Heart left ventricle (tissue), 16 donors: ENCODE measurements at places on chromosomes 1 and 21. TPM values are rescaled to one million over a fixed set of nuclear protein-coding genes. Genes with fewer than 3 reads are reported as not detected.
A peak's percentile ranks its signal among the peaks of the same experiment; 100 is the strongest.

Gene ATAD3B
- 11.0 TPM for polyA plus RNA-seq

- no peak for DNase-seq
These were observed 360.3 kb downstream of the NTNG1 start for GRCh38 chr1:107501081-107501605.

GRCh38 chr1:207882692-207883091 lies 28.2 kb downstream of the CD34 start:
- DNase-seq = no peak

Gene PLEKHG5
- polyA plus RNA-seq = 18.5 TPM

Gene MCOLN2
- polyA plus RNA-seq = not detected

GRCh38 chr1:151327903-151328674 lies 873 bp upstream of the PI4KB start:
- peak; percentile 25 for DNase-seq

DNA sequence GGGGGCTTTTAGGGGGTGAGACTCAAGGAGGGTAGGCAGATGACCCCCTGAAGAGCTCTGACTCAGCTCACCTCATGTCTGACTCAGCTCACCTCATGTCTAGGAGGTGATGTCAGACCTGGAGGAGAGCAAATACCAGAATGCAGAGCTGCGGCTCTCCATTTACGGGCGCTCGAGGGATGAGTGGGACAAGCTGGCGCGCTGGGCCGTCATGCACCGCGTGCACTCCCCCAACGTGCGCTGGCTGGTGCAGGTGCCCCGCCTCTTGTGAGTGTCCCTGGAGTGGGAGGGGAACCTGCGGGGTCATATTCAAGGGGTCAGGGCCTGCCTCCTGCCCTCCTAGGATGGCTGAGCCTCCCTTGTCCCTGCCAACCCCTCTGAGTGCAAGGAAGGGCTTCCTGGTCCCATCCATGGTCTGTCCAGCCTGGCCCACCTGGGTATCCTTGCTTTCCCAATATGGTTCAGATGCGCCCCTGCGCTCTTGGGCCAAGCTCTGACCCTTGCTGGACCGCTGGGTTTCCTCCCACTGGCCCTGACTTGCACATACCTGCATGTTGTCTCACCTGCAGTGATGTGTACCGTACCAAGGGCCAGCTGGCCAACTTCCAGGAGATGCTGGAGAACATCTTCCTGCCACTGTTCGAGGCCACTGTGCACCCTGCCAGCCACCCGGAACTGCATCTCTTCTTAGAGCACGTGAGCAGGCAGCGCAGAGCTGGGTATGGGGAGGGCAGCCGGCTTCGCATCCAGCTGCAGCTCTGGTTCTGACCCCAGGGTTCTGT lies 9.1 kb downstream of the AMPD2 start:
- no peak for DNase-seq

Gene GPR3
- polyA plus RNA-seq = 3.7 TPM

Gene ARTN
- polyA plus RNA-seq = 0.07 TPM

- no peak for DNase-seq
These were observed 32.8 kb downstream of the LHX4 start for GRCh38 chr1:180262628-180263488.

Gene GSTM1
- 0.10 TPM for polyA plus RNA-seq

Gene SERPINC1
- 0.15 TPM for polyA plus RNA-seq

DNA sequence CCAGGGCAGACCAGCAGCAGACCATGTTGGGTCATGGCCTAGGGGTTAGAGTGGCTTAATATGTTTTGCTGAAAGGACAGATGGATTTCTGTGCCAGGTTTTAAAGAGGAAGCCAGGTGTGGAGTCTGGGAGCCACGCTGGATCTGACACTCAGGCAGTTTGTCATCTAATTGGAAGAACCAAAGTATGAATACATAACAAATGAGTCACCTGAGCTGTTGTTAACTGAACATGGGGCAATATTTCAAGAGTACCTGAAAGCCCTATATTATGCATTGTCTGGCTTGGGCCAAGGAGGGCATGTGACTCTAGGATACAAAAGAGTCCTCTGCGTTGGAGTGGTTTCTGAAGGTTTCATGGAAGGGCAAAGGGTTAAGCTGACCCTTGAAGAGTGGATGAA lies 70.6 kb downstream of the LMO4 start:
- DNase-seq = no peak

DNA sequence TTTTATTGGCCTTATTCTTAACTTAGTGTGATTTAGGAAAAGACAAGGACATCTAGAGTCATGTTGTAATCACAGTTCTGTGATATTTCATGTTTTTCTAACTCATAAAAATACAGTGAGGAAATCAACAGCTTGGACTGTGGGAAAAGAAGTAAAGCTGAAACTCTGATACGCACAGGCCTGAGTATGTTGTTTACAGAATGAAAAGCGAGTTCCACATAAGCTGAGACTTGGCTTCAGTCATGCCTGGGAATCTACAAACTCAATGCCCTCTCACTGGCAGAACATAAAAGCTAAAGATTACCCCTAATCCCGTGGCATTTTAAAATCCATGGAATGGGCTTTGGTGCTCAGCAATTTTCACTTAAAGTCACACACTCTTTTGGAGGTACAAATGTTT lies 23.6 kb upstream of the ATP5PO start:
- no peak for DNase-seq

Gene E2F2
- 0.04 TPM for polyA plus RNA-seq

Gene TCP10L
- polyA plus RNA-seq = 1.9 TPM

GRCh38 chr1:245200146-245200545 lies 45.4 kb downstream of the KIF26B start:
- DNase-seq = no peak

GRCh38 chr1:76038287-76039004 lies 36.1 kb upstream of the ST6GALNAC3 start:
- no peak for DNase-seq

DNA sequence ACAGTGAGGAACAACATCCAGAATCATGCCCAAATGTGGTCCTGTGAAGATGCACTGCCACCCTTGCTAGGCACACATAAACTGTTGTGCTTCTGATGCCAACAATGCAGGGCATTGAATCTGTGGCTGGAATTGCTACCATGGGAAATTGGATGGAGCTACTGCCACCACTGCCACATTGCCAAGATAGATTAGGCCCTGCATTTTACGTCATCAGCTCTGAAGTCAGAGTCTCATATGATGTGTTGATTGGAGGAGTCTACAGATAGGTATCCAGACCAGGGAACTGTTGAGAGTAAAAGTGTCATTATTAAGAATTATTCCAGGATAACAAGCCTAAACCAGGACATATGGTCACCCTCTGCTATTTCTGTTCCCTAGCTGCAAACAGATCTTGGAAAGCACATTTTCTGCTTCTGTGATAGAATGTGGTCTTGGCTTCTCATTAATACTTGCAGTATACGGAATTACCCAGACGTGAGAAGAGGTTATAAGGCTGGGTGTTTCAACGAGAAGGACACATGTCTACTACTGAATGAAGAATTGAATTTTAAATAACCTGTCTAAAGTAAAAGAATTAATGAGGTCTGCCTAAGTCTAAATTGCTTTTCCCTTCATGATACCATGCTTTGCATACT lies 106.6 kb downstream of the TNNI3K start:
- peak; percentile 49 for DNase-seq

- no peak for DNase-seq
These were observed 3.4 kb upstream of the GPR89B start for GRCh38 chr1:147924813-147925212.

Gene C4BPA
- not detected for polyA plus RNA-seq

GRCh38 chr1:218665221-218665620 lies 320.1 kb downstream of the TGFB2 start:
- DNase-seq = peak; percentile 71

DNA sequence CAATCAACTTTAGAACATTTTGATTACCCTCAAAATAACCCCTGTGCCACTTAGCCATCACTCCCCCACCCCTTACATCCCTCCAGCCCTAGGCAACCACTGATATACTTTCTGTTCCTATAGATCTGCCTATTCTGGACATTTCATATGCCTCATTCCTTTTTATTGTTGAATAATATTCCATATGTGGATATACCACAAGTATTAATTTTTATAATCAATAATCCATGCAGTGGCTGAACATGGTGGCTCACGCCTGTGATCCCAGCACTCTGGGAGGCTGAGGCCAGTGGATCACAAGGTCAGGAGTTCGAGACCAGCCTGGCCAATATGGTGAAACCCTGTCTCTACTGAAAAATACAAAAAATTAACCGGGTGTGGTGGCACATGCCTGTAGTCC lies 20.1 kb upstream of the MED18 start:
- no peak for DNase-seq

Gene PAQR7
- 1.7 TPM for polyA plus RNA-seq

- no peak for DNase-seq
These were observed 237.6 kb upstream of the SGIP1 start for GRCh38 chr1:66296370-66296769.

DNA sequence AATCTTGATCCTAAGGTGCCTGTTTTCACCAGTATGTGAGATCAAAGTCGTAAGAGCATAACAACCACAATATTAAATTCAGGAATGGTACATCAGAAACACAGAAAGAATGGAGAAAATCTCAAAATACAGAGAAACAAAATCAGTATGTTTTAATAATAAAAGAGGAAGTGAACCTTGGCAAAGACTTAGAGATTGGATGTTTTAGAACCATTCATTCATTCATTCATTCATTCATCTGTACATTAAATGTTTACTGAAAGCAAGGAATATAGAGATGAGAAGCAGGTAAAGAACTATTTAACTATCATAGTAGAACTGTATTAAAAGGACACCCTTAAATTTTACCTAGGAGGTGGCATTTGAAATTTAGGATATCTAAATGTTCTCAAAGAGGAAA lies 55.7 kb downstream of the EDEM3 start:
- no peak for DNase-seq

- no peak for DNase-seq
These were observed 41.1 kb downstream of the ZNF678 start for GRCh38 chr1:227604446-227604845.

- peak; percentile 39 for DNase-seq
These were observed 198.1 kb downstream of the SLC35F3 start for GRCh38 chr1:234102583-234102982.

DNA sequence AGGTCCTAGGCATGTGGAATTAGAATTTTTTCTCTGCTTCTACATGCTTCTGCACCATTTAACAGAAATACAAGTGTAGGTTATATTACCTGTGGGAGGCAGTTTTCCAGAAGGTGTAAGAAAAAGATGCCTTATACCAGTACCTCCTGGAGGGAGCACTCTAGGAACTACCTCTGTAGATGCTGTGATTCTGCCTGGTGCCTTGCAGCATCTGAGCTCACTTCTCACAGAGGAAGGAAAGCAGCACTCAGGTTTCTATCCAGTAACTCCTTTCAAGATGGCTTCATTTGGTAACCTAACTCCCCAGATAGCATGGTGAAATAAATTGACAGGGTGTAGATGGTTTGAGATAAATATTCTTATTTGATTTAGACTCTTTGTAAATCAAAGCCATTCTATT lies 50.3 kb downstream of the GIPC2 start:
- no peak for DNase-seq

Gene OPN3
- 10.5 TPM for polyA plus RNA-seq

- DNase-seq = no peak
These were observed 5.6 kb upstream of the PCBP3 start for GRCh38 chr21:45637883-45638282.

DNA sequence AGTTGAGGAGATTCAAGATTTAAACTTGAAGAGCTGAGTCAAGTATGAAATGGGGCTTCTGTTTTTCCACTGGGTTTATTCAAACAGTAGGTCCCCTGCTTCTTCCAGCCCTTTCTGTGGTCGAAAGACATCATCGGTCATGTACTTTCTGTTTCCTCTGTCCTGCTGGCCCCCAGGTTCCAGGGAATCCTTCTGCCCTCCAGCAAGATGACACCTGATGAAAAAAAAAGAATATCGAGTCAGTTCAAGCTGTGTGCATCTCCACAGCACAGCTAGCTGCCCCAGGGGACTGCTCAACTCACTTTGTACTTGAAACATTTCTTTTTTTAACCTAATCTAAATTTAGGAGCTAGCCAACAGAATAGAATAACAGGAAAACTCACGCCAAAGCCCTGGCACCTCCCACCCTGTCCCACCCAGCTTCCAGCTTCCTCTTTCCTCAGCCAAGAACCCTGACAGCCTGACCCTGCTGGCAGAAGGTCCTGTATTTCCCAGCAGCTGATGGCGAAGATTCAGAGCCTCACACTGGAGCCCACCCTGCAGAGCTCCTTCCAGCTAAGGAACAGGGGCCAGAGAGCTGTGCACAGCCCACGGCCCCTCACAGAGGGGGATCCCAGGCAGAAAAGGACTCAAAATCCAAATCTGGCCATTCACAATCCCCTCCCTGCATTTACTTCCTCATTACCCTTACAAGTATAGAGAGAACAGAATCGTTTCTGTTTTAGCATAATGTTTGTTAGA lies 176.5 kb downstream of the PSMG1 start:
- DNase-seq = peak; percentile 84

Gene A3GALT2
- not detected for polyA plus RNA-seq

Gene UTP11
- 51.6 TPM for polyA plus RNA-seq

Gene NPR1
- polyA plus RNA-seq = 12.2 TPM

Gene CLEC20A
- not detected for polyA plus RNA-seq

Gene PADI3
- not detected for polyA plus RNA-seq

Gene AGT
- 72.5 TPM for polyA plus RNA-seq

Gene SLC45A3
- 2.6 TPM for polyA plus RNA-seq

DNA sequence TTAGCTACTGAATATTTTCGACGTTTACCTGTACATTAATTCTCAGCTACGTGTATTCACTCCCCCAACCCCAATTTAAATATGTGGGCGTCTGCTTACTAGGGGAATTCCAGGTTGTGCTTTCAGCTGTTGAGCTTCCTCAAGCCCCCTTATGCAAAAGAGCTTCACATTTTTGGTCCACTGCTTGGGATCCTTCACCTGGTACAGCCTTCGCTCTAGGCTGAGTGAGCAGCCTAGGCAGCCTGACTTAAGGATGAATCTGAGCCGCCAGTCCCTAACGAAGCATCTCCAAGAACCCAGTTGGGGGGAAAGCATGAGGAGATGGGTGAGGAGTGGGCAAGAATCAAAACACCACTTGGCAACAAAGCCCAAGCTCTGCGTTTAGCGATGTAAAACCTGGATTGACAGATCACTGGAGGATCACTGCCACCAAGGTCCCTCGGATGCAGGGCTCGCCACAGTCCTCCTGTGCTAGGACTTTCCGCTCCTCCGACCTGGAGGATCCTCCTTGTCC lies 674 bp downstream of the BCL10 start:
- no peak for DNase-seq

DNA sequence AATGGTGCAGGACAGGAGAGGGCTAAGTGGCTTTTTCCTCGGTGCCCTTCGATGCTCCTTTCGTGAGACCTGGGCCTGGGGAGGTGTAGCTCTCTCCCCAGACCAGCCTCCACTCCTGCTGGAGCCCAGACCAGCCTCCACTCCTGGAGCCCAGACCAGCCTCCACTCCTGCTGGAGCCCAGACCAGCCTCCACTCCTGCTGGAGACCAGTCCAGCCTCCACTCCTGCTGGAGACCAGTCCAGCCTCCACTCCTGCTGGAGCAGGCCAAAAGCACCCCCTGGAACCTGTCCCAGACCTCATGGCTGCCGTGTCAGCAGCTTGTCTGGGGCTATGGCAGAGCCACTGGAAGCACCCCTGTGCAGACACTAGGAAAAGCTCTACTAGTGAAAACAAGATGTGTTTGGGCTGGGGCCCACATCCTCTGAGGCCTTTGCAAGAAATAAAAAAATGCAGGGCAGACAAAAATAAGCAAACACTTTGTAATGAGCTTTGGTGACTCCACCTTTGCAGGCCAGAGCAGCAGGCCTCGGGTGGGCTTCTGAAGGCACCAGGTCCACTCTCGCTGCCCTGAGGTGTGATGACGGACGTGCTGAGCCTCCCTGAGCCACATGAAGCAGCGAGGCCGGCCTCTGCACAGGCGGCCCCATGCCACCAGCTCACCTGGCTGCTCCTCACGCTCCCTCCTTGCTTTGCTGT lies 116.0 kb upstream of the IFFO2 start:
- no peak for DNase-seq
